ENCODE measurements at places on chromosomes 13 and 19. TPM values are rescaled to one million over a fixed set of nuclear protein-coding genes. Genes with fewer than 3 reads are reported as not detected.

F2RL3 gene
- total RNA-seq: 2.6 TPM

GET3 gene
- 55.6 TPM for total RNA-seq

ERICH6B gene
- not detected for total RNA-seq

TEAD2 gene
- total RNA-seq: 22.9 TPM

OR4F17 gene
- not detected for total RNA-seq

CEACAM3 gene
- total RNA-seq: not detected

SULT2A1 gene
- total RNA-seq: 0.75 TPM

FTL gene
- 1,526 TPM for total RNA-seq

UNC13A gene
- total RNA-seq: 1.4 TPM

GPC6 gene
- 6.8 TPM for total RNA-seq

SIGLEC5 gene
- total RNA-seq: 1.2 TPM

SYMPK gene
- total RNA-seq: 81.1 TPM

ZNF878 gene
- 1.1 TPM for total RNA-seq

ALG5 gene
- 40.7 TPM for total RNA-seq

HS6ST3 gene
- total RNA-seq: 4.4 TPM

IGSF23 gene
- not detected for total RNA-seq

CERS1 gene
- total RNA-seq: 0.55 TPM

KIR2DL4 gene
- 0.39 TPM for total RNA-seq

SCEL gene
- not detected for total RNA-seq

PGLYRP2 gene
- 0.34 TPM for total RNA-seq

SUGT1 gene
- total RNA-seq: 40.9 TPM

FBXO27 gene
- total RNA-seq: 48.0 TPM

RXFP2 gene
- not detected for total RNA-seq

ZNF709 gene
- 3.9 TPM for total RNA-seq

PINLYP gene
- 11.8 TPM for total RNA-seq

CYP4F11 gene
- 9.3 TPM for total RNA-seq

All from ureter (tissue), 1 donor.